ENCODE measurements at places on chromosomes 12 and 14. TPM values are rescaled to one million over a fixed set of nuclear protein-coding genes. Genes with fewer than 3 reads are reported as not detected.

WSCD2 gene
- polyA plus RNA-seq: 0.05 TPM

GRCh38 chr12:24852420-24852819, 96.5 kb downstream of the BCAT1 start:
- no peak for DNase-seq

DNA sequence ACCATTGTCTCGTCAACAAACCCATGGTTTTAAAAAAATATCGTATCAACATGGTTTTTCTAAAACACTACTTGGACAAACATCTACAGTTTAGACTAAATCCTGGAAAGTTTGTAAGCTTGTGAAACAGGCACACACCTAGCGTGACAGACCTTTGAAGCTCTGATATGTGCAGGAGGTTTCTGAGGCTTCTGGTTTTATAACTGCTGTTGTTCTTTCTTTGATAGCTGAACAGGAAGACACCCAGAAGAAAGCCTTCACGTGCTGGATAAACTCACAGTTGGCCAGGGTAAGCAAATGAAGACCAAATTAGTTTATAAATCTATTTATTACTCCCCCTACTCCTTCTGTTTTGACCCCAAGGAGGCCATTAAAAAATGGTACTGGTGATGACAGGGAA, 87.6 kb downstream of the SYNE2 start:
- DNase-seq: no peak

GSG1 gene
- 0.68 TPM for polyA plus RNA-seq

GPRC5A gene
- 16.1 TPM for polyA plus RNA-seq

SP1 gene
- 12.9 TPM for polyA plus RNA-seq

SLCO1B1 gene
- polyA plus RNA-seq: not detected

GRCh38 chr14:64763085-64763782, 59.0 kb downstream of the PLEKHG3 start:
- DNase-seq: no peak

- DNase-seq: peak; percentile 11
These were observed 841.7 kb downstream of the DIO2 start for GRCh38 chr14:79369359-79370332.

GRCh38 chr14:100691395-100692056, 35.2 kb upstream of the DLK1 start:
- peak; percentile 77 for DNase-seq

DNA sequence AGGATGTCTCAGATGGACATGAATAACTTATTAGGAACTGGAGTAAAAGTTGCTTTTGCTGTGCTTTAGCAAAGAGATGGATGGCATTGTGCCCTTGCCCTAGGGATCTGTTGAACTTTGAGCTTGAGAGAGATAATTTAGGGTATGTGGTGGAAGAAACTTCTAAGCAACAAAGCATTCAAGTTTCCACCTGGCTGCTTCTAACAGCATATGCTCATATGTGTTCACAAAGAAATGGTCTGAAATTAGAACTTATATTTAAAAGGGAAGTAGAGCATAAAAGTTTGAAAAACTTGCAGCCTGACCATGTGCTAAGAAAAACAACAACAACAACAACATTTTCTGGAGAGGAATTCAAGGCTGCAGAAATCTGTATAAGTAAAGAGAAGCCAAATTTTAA, 7.9 kb upstream of the CPSF6 start:
- no peak for DNase-seq

- no peak for DNase-seq
These were observed 9.8 kb downstream of the GALNT4 start for GRCh38 chr12:89514751-89515150.
